Spinal cord (tissue), 10 donors: ENCODE measurements at places on chromosomes 3 and 15.

GRCh38 chr3:158050461-158050860 is 55.8 kb downstream of the SHOX2 start:
- DNase-seq = no peak

DNA sequence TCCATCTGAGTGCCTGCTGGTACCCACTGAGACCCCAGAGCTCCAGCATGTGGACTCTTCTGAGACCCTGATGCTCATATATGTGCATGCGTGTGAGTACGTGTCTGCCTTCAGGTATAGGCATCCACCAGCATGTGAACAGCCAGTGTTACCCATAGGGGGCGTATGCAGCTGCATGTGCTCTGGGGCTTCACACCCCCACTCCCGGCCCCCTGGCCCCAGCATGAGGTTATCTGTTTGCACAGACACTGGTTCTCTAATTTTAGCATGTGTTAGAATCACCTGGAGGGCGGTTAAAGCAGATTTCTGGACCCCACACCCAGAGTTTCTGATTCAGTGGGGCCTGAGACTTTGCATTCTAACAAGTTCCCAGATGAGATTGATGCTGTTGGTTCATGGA is 824 bp upstream of the CILP start:
- DNase-seq = no peak

- no peak for DNase-seq
Observed at GRCh38 chr3:53700441-53700840, 145.8 kb downstream of the CHDH start.

DNA sequence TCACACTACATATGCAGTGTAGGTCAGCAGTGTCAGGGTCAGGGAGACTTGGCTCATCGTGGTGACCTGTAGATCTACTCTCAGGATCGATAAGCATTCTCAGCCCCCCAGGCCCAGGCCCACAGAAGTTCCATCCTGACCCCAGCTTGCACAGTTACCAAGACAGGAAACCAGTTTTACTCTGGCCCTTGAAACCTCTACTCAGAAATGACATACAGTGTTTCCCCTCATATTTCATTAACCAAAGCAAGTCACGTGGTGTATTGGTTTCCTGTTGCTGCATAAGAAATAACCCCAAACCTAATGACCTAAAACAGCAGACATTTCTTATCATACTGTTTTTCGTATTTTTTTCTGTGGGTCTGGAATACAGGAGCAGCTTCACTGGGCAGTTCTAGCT is 242.2 kb downstream of the SLCO3A1 start:
- DNase-seq = no peak

- DNase-seq = no peak
Observed at GRCh38 chr3:43289401-43289800, 3.1 kb downstream of the SNRK start.

- DNase-seq = no peak
Observed at GRCh38 chr15:90761629-90762028, 44.5 kb downstream of the BLM start.
